Stimulated activated CD4-positive, alpha-beta T cell treated with anti-CD3 and anti-CD28 coated beads, Interleukin-1b, Interleukin-23, amount 100 ng/mL, for 1 hour (primary cell): ENCODE measurements at places on chromosomes 1 and 21.

DNA sequence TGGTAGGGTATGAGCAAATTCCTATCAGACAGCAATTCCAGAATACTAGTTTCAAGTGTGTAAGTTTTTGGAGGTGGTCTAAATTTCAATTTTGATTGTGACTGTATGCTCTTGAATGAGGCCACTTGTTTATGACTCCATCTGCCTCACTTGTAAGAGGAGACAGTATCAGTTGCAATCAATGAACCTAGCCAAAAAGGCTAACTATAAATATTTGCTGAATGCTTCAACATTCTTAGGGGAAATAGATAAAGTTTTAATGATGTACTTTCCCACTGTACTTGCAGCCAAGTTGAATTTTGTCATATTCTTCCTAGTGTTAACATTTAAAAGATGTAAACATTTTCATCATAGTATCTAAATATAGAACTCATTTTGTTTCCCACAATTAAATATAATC, 32.1 kb upstream of the RWDD3 start:
- no peak for DNase-seq

DNA sequence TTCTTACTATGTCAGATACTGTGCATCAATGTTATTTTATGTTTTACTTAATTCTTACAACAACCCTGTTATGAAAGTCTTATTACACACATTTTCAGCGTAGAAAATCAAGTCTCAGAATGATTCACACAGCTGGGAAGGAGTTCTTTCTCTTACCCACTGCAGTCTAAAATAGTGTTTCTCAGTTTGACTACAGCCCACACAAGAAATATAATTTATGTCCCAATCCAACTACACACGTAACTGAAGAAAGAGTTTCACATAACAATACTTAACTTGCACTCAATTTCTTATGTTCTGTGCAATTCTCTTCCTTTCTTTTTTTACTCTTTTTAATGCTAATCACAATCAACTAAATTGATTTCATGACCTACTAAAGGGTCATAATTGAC, 252.8 kb upstream of the ADGRL2 start:
- DNase-seq = no peak

- no peak for DNase-seq
These were observed 8.5 kb upstream of the DMBX1 start for GRCh38 chr1:46480959-46481646.

DNA sequence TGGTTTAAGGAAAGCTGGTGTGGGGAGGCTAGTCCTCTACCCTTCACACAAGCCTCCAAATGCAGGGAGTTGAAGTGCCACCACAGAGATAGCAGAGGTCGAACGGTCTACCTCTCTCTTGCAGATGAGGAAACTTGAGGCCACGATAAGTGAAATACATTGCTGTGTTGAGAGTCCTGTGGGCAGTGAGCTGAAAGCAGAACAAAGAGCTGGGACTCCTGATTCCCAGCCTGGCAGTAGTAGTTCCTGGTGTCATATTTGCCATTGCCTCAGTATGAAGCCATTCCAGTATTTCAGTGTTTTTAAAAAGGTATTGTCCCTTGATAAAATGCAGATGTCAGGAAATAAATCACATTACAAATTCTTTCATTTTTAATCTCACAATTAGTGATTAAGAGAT, 28.6 kb downstream of the AK4 start:
- DNase-seq = no peak

- DNase-seq = no peak
These were observed 46.4 kb upstream of the SLC22A15 start for GRCh38 chr1:115929881-115930280.

- DNase-seq = no peak
These were observed 550.2 kb downstream of the USP25 start for GRCh38 chr21:16279731-16280581.

DNA sequence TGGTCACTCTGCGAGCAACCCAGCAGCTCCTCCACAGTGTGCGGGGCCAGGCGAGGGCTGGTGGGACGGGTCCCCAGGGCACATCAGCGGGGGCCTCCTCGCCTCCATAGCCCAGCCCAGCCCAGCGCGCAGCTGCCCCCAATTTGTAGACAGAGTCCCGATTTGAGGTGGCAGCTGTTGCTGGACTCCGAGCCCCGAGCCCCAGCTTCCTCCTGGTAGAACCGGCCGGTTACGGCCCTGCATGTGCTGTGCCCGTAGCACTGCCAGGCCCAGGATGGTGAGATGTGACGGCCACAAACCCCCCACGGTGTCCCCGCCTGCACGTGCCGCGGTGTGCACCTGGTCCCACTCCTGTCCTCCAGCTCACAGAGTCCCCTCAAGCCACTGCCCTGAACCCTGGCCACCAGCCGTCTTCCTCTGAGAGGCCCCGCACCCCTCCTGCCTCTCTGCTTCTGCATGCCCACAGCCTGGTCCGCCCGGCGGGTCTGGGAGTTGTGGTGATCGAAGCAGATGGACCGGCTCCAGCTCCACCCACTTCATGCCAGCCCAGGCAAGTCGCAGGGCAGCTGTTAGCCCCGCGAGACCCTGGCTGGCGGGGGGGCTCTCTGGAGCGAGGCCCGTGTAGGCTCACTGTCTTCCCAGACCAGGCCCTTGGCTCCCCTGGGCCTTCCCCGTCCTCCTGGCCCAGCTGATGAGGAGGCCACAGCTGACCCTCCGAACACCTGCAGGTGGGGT, 55.5 kb downstream of the MORN1 start:
- DNase-seq = no peak

DNA sequence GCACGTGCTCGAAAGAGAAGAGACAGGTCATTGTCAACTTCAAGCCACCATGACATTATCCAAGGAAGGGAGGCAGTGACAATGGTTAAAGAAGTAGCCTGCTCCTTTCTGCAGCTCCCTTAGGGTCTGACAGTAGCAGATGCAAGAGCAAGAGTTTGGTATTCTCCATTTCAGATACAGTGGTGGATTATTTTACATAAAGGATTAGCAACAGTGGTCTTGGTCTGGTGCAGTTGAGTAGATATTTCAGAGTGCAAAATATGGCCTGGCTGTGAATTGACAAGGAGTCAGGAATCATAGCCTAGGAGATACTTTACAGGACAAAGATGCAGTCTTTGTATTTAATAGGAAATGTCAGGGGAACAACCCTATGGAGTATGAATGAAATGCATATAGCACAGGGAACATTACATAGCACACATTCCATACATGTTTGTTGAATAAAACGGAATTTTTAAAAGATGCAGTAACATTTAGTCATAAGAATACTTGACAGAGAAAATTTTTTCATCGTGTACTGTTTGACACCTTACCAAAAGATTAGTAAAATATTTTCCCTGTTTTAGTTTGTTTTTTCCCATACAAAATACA, 41.8 kb downstream of the CHRM3 start:
- no peak for DNase-seq

GRCh38 chr1:57966751-57967406, 543.0 kb upstream of the DAB1 start:
- DNase-seq = no peak

- DNase-seq = no peak
These were observed 28.5 kb upstream of the LRRC8C start for GRCh38 chr1:89604414-89604735.

DNA sequence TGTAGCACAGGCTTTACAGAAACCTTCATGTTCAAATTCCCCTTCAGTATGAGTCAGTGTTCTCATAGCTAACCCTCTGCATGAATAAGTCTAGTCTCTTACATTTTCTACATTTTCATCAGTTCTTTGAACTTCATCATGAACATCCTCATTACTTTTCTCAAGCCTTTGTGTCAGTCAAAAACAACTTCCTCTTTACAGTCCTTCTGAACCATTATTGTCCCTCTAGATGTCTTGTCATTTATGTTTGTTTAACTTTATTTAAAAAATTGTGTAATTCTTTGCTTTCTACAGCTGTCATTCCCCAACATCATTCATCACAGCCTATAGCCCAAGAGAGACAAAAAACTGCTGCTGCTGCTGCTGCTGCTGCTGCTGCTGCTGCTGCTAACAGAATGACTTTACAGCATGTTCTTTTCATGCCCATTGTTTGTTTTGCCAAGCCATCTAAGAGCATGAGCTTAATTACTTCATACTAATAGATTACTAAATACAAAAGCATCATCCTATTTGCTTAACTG, 133.1 kb downstream of the LRRC40 start:
- DNase-seq = no peak

DNA sequence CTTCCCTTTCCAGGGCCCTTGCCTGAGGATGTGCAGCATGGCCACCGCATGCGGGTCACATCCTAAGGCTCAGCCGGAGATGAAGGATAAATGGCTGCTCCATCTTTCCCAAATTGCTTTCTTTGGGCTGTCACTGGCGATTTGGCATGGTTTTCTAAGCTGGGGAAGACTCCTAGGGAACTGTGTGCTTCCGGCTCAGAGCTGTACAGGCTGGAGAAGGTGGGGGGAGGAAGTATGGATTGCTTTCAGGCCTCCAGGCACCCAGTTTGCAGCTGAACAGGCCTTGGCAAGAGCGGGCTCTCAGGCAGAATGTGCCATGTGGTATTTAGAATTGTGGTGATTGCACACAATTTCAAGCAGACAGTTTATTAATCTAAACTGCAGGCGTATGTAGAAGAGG, 48.9 kb downstream of the TMEM53 start:
- no peak for DNase-seq

DNA sequence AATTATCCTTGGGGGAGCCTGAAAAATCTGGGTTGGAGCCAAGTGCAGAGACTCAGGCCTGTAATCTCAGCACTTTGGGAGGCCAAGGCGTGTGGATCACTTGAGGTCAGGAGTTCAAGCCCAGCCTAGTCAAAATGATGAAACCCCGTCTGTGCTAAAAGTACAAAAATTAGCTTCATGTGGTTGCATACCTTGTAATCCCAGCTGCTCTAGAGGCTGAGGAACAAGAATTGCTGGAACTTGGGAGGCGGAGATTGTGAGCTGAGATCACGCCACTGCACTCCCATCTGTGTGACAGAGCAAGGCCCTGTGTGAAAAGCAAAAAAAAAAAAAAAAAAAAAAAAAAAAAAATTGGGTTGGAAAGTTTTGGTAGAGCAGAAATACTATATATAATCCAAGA, 1563.6 kb upstream of the PRMT6 start:
- no peak for DNase-seq

DNA sequence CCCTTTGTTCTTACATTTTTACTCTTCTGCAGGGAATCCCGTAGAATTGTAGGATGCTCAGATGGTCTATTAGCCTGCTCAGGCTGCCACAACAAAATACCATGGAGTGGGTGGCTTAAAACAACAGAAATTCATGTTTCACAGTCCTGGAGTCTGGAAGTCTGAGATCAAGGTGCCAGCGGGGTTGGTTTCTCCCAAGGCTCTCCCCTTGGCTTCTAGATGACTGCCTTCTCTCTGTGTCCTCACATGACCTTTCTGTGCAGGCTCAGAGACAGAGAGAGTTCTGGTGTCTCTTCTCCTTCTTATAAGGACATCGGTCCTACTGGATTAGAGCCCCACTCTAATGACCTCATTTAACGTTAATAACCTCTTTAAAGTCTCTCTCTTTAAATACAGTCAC, 41.7 kb downstream of the HUNK start:
- no peak for DNase-seq

DNA sequence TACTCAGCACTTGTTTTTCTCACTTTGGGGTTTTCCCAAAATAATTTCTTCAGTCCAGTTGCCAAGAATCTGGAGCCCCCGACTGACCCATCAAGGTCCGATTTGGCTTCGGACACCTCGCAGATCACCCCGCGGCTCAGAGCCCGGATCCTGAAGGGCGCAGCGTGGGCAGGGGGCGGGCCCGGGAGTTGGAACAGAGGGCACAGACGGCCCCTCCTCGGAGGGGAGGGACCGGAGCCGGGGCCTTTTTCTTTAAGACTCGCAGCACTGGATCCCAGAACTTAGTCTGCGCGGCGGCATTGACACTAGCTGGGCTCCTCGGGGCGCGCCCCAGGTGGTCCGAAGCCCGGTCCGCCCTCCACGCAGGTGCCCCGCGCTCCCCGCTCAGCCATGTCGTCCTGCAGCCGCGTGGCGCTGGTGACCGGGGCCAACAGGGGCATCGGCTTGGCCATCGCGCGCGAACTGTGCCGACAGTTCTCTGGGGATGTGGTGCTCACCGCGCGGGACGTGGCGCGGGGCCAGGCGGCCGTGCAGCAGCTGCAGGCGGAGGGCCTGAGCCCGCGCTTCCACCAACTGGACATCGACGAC, at the start of gene CBR3:
CBR3 (plus strand) TSS at position 277 of the 588 bp plus-strand sequence; CDS start at position 391, 114 bp downstream.
- DNase-seq = no peak

GRCh38 chr1:109213345-109213823, 334 bp upstream of the SARS1 start:
- DNase-seq = no peak

DNA sequence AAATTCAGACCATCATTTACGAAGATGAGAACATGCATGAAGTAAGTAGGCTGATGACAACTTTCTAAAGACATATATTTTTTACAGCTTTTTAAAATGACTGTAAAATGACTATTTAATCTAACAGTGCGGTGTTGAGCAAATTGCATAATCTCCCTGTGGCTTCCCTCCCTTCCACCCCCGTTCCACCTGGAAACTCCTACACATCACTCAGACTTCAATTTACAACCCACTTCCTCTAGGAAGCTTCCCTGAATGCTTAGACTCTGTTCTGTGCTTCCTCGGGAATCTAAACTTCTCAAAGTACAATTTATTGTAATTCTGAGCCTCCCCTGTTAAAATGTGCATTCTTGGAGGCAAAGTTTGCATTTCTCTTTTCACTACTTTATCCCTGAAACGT, 354.9 kb downstream of the DPYD start:
- DNase-seq = no peak

DNA sequence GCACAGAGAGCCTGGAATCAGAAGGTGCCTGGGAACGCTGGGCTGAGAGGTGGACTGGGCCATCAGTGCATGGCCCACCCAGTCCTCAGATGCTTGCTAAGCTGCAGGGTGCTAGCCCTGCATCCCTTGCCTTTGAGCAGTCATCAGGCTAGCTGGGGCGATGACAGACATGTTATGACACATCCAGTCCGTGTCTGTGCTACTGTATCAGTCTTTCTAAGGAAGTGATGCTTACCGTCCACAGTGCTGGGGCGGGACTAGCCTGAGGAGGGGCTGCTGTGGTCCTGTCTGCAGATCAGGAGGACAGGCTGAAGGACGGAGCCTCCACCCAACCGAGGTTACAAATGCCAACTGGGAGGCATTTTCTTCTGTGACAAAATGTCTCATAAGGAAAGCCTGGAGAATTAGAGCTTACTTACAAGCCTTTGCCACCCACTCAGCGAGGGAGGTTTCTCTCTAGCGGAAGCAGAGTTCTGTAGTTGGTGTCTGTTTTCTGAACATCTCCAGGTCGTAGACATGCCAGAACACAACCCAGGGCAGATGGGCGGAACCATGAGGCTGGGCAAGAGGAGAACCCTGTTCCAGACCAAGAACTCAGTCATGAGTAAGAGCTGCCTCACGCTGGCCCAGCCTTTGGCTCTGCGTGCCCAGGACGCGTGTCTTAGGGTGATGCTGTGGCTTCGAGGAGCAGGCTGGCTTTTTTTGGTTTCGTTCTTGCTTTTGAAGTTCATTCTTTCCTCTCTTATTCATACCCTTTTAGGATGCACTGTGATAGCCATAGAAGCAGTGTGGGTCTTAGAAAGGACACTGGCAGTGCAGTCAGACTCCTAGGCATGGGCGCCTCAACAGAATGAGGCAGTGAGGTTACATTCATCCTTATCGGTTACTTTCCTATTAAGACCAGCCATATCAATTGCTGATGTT, 14.3 kb downstream of the SLFNL1 start:
- no peak for DNase-seq
